ENCODE measurements at places on chromosomes 7 and 10.

GRCh38 chr7:1715671-1716074 lies 45.6 kb downstream of the ELFN1 start:
- no peak for DNase-seq

DNA sequence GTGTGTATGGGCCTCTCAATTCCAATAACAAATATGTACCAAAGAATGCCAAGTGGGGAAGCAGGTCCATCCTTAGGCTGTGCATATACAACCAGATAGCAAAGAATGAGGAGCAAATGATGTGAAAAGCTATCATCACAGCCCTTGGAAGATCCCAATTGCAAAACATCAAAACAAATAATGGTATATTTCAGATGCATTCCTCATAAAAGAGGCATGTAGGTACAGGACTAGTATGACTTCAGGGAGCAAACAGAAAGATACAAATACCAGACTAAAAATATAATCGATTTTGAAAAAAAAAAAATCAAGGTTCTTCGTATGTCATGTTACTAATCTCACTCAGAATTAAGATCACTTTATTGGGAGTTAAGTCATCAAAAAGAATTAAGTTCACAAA lies 18.5 kb upstream of the SPOCK2 start:
- no peak for DNase-seq

DNA sequence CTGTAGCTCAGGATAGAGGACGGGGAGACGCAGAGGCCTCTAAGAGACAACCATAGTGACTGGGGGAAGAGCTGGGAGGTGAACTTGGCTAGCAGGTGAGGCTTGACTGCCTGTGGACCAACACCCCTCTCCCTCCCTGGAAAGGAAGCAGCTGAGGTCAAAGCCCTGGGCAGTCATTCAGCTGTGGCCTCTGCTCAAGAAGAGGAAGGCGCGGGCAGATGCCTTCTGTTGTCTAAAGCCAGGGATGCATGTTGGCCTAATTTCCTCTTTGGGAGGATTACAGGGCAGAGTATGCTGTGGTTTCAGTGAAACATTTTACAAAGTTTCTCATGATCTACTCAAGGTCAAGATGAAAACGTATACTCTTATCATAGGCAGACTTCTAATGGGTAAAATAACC lies 327.1 kb downstream of the PRPF18 start:
- DNase-seq, result no peak

DNA sequence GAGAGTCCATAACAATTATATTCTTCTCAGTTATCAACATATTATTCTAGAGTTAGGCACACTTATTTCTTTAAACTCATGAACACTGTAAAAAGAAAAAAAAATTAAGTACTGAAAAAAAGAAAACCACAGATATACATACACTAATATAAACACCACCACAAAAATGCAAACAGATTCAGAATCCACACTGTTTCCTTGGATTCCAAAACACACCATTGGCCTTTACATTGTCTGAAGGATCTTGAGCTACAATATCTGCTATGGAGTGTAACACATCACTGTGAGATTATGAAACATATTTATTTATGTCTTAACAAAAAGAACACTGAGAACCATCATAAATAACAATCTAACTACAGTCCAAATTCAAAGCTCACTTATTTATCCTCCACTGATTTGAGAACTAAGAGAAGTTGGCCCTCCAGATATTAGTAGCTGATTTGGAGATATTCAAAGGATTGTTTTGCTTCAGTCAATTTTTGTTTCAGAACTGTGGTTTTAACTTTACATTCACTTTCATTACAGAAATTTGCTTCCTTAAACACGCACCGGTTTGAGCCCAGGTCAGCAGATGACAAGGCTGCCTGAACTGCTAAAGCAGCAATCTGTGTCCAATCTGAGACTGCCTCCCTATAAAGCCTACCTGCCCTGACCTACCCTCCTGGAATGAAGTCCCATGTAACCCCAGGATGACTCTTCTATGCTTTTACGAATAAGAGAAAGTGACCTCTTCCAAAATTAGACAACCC lies 47.0 kb upstream of the CDK1 start:
- DNase-seq, result no peak

DNA sequence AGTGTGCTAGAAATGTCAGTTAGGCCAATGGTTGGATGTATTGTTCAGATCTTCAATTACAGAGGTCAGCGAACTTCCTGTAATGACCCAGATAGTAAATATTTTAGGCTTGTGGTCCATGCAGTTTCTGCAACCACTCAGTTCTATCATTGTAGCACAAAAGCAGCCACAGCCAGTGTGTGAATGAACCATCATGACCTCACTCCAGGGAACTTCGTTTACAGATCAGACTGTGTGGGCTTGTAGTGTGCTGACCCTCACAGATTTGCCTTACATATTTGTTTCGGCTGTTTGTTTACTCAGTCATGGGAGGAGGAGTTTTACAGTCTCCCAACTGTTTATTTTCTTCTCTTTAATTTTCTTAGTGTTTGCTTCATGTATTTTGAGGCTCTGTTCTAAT lies 55.4 kb downstream of the LANCL2 start:
- DNase-seq, result no peak

DNA sequence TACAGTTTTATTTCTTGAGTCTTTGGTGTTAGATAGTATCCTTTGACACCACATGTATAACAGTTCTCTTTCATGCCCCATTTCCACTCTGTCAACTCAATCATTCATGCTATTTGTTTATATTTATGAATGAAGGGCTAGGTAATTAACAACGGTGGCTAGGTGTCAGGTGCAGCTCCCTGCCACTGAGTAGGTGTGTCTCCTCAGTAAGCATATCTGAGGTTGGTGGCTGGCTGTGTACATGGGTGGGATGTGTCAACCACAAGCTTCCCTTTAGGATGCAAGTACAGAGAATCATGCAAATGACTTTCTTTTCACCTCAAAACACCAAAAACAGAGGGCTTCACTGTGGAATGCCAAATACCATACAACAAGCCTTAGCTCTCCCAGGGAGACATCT lies 83.4 kb downstream of the ZNF365 start:
- no peak for DNase-seq

GRCh38 chr10:95391581-95392216 lies 100.9 kb upstream of the PDLIM1 start:
- DNase-seq, result no peak

GRCh38 chr10:127698886-127699285 lies 38.1 kb upstream of the FOXI2 start:
- no peak for DNase-seq

- no peak for DNase-seq
These were observed 111.3 kb upstream of the PPP2R2D start for GRCh38 chr10:131789516-131789915.

- DNase-seq, result no peak
These were observed 30.9 kb downstream of the OCM2 start for GRCh38 chr7:97959046-97959445.

GRCh38 chr10:43585046-43585445 lies 10.6 kb upstream of the ZNF239 start:
- no peak for DNase-seq

- DNase-seq, result no peak
These were observed 78.8 kb downstream of the FAM13C start for GRCh38 chr10:59283456-59284091.

- DNase-seq, result no peak
These were observed 136.4 kb downstream of the RGS10 start for GRCh38 chr10:119406137-119406536.

DNA sequence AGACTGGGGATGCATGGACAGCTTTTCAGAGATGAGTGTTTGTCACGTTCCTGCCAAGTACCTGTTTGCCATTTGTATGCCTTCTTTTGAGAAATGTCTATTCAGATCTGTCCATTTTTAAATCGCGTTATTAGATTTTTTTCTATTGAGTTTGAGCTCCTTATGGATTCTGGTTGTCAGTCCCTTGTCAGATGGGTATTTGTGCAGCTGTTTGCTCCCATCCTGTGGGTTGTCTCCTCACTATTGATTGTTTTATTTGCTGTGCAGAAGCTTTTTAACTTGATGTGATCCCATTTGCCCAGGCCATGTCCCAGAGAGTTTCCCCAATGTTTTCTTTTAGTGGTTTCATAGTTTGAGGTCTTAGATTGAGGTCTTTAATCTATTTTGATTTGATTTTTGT lies 5.5 kb upstream of the PRKAR1B start:
- peak; percentile 92 for DNase-seq

- no peak for DNase-seq
These were observed 447.4 kb upstream of the PFKP start for GRCh38 chr10:2619916-2620315.

DNA sequence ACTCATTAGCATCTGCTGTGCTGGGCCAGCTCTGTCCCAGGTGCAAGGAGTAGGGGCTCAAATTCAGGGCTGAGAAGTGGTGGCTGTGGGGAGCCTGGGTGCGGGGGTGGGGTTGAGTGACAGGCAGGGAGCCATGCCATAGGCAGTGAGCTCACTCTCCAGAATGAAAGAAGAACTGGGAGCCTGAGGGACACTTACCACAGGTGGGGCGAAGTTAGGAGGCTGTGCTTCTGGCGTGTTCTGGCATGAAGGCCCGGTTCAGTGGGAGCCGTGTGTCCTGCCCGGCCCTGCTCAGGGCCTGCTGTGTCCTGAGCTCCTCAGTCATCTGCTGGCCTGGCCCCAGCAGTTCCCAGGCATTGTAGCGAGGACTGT lies 62.5 kb downstream of the MKI67 start:
- no peak for DNase-seq

DNA sequence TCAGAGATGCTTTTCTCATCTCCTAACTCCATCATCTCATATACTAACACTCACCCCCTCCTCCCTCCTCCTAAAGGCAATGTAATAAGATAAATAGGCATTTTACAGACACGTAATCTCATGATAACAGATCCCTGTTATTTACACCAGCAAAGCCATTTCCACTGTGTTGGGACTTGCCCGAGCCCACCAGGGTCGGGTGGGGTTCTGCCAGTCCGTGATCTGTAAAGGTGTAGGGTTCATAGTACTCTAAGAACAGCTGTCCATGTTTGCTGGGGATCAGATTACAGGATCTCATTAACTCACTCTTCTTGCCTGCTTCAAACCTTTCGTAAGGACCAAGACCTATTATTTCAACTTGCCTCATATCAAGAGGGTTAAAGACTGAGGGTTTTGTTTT lies 172.4 kb downstream of the FZD1 start:
- peak; percentile 83 for DNase-seq

- no peak for DNase-seq
These were observed 284.7 kb upstream of the AKR1E2 start for GRCh38 chr10:4541292-4541691.

DNA sequence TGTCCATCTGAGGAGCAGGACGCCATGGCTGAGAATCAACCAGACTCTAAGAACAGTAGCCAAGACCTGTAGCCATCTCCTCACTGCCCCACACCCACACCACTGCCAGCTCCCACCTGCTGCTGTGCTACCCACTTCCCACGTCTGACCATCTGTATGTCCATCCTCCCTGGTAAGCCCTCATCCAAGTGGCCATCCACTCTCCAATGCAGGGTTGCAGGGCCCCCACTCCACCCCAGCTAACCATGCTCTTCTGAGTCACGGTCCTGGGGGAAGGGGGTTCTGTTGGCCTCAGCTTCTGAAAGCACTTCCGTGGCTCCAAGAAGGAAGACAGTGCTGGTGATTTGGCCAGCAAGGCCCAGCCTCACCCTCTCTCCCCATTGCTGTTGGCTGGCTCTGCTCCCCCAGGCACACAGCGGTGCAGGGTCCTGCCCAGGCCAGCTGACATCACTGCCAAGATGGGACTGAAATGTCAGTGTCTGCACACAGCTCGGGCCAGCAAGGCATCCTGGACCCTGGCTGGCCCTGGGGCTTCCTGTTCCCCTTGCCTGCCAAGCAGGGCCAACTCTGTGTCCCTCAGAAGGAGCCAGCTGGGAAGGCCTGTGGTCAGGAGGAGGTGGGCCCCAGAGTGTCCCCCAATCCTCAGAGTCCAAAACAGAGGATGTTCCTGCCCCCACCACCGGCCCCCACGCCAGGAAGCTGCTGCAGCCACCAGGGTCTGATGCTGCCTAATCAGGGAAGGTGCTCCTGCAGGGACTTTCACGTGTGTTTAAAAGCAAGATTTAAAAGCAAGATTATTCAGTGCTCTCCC lies 17.5 kb downstream of the RASGEF1A start:
- DNase-seq, result no peak

DNA sequence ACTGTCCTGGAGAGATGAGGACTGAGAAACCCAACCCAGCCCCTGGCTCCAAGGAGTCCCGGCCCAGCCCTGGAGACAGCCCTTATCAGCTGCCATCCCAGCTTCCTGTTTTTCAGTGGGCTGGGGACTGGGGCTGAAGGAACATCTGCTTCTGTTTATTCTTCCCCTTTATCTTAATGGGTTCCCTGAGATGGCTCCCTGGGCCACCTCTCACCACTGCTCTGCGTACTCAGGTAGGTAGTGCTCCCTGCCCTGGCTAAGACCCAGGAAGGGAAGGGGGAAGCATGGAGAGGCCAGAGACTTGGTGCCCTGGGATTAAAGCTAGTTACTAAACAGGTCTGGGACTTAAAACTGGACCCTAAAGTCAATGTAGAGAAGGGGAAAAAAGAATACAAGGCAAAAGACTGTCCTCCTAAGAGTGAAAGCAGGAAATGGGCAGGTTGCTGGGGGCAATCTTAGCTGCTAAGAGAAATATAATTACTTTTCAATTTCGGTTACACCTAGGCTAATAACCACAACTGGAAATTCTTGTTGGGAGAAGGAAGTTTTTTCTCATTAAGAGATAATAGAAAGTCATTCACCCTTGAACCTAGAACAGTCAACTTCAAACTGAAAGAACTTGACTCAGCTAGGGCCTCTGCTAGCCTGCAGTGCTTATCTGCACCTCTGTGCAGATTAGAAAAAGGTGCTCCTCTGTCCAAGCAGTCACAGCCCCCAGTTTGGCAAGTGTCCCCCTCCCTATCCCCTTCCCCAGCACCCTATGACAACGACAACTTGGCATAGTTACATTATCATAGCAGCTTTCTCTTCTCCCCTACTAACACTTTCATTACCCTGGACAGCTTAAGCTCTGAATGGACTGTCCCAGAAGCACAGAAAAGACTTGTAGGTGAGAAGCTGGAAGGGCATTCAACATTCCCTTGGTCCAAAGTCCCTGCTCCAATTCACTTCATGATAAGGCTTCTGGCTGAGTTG lies 65.6 kb upstream of the KDM7A start:
- peak; percentile 37 for DNase-seq

DNA sequence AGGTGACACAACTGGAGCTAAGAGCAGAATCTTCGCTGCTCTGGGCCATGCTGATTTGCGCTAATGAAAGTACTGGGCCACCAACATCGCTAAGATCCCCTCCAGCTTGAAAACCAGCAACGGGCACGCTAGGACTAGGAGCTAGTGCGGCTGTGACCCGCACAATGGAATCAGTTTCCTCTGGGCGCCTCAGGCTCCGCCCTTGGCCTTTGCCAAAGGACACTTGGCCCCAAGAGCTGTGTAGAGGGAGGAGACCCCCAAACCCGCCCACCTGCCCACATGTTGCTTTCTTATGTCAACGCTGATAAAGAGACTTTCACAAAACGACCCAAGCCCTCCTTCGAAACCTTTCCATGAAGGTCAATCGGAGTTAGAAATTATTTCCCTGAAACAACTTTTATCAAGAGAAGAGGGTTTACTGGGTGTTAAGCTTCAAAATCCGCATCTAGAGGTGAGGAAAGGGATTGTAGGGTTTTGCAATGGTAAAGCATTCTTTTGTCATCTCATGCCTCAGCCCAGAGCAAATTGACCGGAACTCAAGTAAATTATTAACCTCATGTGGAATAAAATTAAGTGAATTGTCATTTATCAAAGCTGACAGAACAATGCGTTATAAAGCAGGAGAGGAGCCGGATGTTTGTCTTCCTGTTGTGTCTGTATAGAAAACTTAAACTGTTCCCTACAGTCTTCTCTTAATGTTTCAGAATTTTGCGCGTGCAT lies 9.4 kb downstream of the ABCB5 start:
- no peak for DNase-seq

- DNase-seq, result no peak
These were observed 357.0 kb downstream of the RNLS start for GRCh38 chr10:88226071-88226659.

GRCh38 chr7:47354831-47355541 lies 226.9 kb downstream of the TNS3 start:
- DNase-seq, result no peak
